GM18507 (cell line): ENCODE measurements at places on chromosomes 2 and 18.

GRCh38 chr18:2921778-2922177, 75.0 kb downstream of the EMILIN2 start:
- DNase-seq = no peak

DNA sequence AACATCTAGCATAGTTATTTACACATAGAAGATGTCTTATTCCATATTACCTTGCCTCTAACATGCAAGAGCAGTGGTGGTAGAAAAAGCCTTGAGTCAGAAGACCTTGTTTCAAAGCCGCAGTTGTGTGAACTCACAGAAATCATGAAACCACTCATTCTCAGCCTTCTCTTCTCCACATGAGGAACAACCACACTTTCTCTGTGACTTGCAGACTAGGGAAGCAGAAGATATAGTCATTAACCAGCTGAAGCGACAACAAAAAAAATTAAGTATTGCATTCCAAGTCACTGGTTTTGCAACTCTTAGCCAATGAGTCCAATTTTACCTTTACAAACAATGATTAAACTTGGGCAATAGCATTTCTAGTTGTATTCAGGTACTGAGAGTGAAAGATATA, 19.0 kb downstream of the TWSG1 start:
- DNase-seq = no peak

- DNase-seq = no peak
Measured at GRCh38 chr2:65350651-65351056, 81.7 kb downstream of the SPRED2 start.

DNA sequence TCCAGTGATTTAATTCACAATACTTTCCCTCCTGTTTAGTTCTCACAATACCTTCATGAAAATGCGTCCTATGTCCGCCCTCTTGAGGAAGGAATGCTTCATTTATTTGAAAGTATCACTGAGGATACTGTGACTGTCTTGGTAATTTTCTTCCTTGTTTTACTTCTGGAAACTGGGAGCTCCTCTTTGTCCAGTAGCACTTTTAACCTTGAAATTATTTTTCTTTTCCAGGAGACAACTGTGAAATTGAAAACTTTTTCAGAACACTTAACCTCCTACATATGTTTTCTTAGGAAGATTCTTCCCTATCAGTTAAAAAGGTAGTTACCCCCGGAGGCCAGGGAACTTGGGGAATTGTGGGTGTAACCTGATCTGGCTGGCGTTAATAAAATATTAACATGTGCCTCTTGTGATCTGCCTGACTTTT, 58.9 kb upstream of the STON1 start:
- no peak for DNase-seq

- no peak for DNase-seq
Measured at GRCh38 chr18:53943326-53943860, 281.1 kb downstream of the MBD2 start.

GRCh38 chr2:68135448-68136320, 22.0 kb upstream of the PNO1 start:
- DNase-seq = no peak

DNA sequence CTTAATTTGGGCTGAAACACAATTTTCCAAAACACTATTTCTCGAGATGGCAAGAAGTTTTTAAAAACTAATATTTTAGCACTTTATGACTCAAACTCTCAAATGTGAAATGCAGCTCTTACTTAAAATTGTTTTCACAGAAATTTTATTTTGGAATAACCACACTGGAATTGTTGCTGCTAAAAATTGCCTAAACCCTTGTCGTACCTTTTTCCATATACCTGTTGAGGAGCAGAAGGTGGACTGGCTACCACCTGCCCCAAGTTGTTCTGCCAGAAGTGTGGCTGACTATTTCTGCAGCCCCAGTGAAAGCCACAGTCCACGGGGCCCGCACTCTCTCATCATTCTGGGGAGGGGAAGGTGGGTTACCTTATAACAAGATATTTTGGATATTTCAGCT, 23.4 kb downstream of the TNFRSF11A start:
- DNase-seq = no peak

GRCh38 chr18:48834413-48835031, 116.2 kb downstream of the SMAD7 start:
- no peak for DNase-seq

GRCh38 chr2:201058914-201059313, 12.6 kb downstream of the HYCC2 start:
- DNase-seq = no peak

GRCh38 chr2:237885111-237885930, 25.9 kb downstream of the RAMP1 start:
- no peak for DNase-seq

- DNase-seq = no peak
Measured at GRCh38 chr2:32464431-32464830, 107.6 kb downstream of the BIRC6 start.

DNA sequence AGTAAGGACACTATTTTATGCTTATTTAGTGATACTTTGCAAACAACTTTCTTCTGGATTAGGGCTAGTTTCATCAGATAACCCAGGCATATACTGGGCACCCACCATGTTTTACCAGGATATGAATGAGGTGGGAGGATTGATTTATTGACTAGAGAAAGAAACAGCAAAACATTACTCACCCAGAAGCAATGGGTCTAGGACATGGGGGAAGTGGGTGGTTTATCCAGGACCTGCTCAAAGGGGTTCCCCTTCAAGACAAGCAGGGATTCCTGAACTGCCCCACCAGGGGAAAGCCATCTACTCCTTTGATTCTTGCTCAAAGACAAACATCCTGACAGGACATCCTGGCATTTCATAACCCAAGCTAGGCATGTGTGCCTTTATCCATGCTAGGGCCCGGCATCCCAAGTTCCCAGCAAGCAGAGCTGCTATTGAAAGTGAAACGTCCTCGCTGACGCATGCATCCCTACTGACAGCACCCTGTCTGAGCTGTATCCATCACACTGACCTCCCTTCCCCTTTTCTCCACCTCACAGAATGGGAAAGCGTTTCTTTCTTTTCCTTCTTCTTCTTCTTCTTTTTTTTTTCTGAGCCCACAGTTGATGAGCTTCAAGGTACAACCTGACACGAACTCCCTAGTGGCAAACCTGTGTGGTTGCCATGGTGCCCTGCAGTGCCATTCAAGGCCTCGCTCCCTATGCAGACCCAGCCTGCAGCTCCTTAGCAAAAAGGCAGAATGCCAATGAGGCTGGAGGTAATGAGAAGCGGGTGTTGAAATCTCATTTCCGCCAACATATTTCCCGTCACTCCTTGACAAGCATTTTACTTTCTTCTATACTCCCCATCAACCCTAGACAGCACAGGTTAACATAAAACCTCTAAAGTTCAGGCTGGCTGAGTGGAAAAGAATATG, 70.5 kb downstream of the CLHC1 start:
- no peak for DNase-seq
